ENCODE measurements at places on chromosomes 12 and 14.
A peak's percentile ranks its signal among the peaks of the same experiment; 100 is the strongest.

GRCh38 chr12:71748081-71748850 lies 6.4 kb upstream of the RAB21 start:
- DNase-seq: no peak

GRCh38 chr14:38770251-38770650 lies 332.8 kb downstream of the SEC23A start:
- no peak for DNase-seq

DNA sequence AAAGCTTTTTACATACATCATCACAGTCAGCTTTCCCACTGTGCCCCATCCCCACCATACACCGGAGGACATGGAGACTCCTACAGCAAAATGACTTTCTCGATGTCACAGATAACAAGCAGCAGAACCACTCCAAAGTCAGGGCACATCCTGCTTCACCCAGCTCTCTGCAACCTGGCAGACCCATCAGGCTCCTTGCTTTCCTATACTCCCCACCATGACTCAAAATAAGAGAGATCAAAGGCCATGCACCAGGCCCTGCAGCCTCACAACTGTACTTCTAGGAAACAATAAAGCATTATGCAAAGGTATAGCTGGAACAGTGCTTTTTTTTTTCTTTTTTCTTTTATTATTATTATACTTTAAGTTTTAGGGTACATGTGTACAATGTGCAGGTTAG lies 187.4 kb downstream of the DPF3 start:
- no peak for DNase-seq

DNA sequence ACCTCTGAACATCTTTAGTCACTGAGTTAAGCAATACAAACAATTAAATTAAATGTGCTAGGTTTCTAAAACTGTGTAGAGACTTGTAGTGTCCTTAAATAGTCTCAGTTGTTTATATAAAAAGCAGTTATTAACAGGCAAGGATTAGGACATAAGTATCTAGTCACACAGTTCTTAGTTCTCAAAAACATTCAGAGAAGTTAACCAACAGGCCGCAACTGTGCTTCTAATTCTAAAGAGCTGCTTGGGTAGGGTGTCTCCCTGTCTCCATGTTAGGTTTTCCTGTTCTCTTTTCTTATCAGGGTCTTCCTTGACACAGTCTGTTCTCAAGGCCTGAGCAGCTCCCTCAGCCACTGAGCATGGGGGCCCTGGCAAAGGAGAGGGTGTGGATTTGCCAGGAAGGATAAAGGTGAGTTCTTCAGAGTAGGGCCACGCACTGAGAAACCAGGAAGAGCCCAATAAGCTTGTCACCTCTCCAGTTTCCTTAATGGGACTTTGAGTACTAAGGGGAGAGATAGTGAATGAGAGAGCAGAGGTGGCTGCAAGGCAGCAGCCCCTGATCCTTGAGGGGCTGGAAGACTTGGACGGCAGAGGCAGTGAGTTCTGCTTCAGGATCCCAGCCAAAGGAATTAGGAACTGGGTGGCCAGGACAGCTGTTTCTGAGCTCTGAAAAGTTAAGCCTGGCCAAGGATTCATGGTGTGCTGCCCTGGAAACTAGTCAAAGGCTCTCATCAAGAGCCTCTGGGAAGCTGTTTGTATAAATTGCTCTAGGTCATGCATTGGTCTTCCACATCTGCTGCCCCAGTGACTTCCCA lies 177.3 kb downstream of the MYRFL start:
- peak; percentile 16 for DNase-seq

GRCh38 chr12:119634743-119635142 lies 33.2 kb upstream of the PRKAB1 start:
- no peak for DNase-seq

GRCh38 chr12:26853303-26854030 lies 20.5 kb upstream of the ITPR2 start:
- peak; percentile 51 for DNase-seq

GRCh38 chr14:54890788-54891187 lies 11.8 kb downstream of the GCH1 start:
- no peak for DNase-seq

GRCh38 chr12:113826805-113827538 lies 139.2 kb downstream of the RBM19 start:
- DNase-seq: no peak

DNA sequence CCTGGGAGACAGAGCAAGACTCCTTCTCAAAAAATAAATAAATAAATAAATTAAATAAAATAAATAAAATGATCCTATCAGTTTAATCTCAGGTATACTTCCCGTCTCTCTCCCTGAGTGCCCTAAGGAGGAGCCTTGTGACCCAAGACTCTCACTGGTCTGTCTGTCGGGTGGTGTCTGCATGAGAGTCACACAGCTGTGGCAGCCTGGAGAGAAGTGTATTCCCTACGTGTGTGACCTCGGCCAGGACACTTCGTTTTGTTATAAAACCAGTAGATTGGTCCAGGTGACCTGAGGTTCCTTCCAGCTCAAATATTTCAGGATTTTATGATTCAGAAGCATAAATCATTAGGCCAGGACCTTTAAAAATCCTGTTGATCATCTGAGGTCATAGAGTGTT lies 4.8 kb downstream of the SYNE3 start:
- no peak for DNase-seq

DNA sequence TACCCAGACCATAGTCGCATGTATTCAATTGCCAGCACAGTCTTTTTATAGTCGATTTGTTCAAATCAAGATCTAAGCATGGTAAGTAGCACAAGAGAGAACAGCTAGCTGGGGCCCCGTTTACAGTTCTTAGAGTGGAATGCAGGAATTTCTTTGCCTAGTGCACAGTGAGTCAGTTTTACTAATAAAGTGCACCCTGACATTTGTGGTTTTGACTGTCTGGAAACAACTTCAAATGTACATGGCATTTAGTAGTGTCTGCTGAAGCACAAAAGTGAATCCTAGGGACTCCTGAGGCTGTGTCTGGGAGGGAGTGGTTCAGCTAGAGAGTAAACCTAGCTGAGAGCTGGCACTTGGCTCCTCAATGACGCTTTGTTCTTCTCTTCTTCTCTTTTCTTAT lies 64.9 kb downstream of the TMX1 start:
- peak; percentile 57 for DNase-seq

- DNase-seq: no peak
These were observed 571.4 kb upstream of the ATP2B1 start for GRCh38 chr12:90280033-90280432.

DNA sequence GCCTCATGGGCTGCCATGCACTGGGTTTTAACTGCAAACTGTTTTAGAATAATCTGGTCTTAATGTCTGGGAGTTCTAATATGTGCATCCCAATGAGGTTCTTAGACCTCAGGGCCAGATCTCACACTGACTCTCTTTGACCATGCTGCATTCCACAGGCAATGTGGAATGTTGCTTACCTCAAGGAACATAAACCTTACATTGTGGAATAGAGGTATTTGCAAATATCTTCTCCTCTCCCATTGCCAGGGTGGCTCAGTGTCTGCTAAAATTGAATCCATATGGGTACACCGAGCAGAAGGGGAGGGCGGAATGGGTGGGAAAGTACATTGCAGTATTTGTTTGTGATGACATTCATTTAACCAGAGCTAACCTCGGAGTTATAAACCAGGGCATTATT lies 78.6 kb downstream of the CHST11 start:
- no peak for DNase-seq

DNA sequence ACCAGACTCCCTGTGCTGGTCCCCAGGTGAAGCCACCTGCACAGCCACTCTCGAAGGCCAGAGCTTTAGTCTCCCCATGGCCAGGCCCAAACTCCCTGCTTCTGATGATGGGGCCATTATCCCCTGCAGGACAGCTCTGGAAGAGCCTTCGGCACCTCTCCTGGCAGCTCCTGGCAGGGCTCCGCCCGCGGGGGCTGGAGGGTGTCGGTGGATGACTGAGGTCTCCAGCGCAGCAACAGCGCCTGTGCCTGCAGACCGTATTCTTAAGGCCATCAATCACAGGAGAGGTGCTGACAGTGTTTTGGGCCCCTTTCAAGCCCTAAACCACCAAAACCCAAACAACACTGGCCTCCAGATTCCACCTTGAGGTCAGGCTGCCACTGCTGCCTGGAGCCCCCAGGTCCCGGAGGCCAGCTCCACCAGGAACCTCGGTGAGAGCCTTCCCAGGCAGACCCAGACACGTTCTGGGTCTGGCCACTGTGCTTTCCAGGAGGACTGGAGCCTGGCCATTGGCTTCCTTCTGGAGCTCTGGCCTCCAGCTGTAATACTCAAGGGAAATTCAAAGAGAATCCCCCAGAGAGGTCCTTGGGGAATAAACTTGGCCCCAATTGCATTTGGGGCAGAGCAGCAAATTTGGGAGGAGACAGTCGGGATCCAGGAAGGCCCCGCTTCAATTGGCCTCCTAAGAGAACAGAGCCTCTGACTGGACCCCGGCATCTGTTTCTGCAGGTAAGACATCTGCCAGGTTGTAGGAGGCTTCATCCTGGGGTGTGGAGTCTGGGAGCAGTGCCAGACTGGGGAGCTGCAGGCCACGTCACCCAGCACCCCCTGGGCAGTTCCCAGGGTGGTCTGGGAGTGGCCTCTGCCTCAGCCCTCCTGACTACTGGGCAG lies 210.6 kb upstream of the RTL1 start:
- DNase-seq: no peak

DNA sequence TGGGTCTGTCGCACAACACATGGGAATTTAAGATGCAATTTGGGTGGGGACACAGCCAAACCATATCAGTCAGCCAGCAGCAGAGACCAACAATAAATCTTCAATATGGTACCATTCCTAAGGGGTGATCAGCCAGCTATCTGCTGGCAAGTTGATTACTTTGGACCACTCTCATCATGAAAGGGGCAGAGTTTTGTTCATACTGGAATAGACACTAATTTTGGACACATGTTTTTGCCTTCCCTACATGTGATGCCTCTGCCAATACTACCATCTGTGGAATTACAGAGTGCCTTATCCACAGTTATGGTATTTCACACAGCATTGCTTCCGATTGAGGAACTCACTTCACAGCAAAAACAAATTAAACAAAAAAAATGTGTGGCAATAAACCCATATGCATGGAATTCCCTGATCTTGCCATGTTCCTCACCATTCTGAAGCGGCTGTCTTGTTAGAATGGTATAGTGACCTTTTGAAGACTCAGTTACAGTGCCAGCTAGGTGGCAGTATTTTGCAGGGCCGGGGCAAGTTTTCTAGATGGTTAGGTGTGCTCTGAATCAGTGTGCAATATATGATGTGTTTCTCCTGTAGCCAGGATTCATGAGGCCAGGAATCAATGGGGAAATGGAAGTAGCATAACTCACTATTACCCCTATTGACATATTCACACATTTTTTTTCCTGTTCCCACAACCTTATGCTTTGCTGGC lies 179.0 kb upstream of the IGF1 start:
- no peak for DNase-seq

- DNase-seq: no peak
These were observed 6.1 kb downstream of the HOXC5 start for GRCh38 chr12:54038871-54039414.

DNA sequence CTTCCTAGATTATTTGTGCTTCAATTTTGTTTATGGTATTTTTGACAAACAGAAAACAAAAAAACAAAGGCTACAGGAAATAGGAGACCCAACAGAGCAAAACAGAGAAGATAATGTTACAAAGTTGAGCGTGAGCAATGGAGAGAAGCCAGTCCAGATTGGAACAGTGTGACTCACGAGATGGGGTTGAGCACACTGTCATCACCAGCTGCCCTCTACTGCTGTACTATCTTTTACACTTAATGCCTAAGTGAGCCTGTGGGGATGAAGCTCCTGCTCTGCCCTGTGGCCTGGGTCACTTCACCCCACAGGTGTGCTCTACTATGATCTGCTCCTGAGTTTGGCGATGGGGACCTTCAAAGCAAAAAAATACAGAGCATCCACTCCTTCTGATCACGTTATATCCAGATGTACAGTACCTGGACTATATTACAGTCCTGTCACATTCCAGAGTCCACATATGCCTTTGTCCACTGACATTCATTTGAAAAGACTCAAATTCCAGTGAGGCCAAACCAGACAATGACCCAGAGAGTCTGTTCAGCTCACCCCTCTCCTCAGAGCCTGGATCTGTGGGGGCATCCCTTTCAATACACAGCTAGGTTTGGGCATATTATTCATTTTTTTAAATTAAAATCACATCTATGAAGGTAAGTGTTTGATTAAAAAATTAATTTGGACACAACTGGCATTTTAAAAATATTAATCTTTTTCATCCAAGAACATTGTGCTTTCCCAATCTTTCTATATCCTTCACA lies 4.4 kb downstream of the IPO8 start:
- DNase-seq: peak; percentile 59

- DNase-seq: no peak
These were observed 44.4 kb downstream of the BICD1 start for GRCh38 chr12:32151086-32151485.

Measured in fibroblast of the conjunctiva (primary cell).